Activated naive CD8-positive, alpha-beta T cell treated with anti-CD3 and anti-CD28 coated beads for 36 hours (primary cell): ENCODE measurements at places on chromosomes 6 and 20. TPM values are rescaled to one million over a fixed set of nuclear protein-coding genes. Genes with fewer than 3 reads are reported as not detected.

DNA sequence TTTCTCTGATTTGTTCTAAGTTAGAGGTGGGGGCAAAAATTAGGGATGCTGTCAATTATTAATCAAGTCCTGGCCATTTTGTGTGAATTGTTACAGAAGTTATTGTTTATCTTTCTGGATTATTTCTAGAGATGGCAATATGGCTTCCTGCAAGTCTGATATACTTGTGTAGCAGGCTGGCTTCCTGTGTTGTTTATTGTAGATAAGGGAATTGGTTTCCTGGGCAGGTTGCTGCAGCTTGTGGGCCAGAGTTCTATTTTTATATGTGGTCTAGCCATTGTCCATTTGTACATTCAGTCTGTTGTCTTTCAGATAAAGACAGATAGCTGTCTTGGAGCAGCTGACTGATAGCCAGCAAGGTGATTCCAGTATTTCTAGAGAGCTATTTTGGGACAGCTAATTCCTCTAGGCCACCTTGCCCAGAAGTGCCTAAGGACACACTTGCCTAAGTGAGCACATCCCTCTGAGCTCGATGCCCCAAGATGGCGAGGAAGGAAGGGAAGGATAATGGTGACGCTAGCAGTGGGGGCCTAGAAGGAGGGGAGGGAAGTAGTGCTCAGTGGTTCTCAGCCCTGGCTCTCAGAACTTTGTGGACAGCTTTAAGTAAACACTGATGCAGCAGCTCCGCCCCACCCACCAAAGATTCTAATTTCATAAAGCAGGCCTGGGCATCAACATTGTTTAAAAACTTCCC is 25.5 kb downstream of the DDO start:
- no peak for DNase-seq

DNA sequence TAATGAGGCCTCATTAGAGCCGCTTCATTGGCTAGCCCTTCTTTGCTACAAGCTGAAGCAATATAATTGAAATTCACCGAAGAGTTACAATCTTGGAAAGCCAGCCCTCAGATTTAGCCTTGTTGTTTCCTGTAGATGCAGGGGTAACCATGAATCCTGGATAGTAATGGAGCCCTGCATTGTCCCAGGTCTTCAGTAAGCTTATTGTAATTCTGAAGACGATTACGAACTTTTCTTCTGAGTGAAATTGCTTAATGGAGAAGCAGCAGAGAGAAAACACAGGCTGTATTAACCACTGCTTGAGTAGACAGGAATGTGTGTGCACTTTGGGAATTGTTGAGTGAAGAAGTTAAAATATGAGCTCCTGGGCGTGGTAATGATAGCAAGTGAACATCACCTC is 26.3 kb upstream of the NAA20 start:
- DNase-seq, result no peak

- DNase-seq, result no peak
These were observed 150.8 kb downstream of the ESR1 start for GRCh38 chr6:151958332-151958731.

DNA sequence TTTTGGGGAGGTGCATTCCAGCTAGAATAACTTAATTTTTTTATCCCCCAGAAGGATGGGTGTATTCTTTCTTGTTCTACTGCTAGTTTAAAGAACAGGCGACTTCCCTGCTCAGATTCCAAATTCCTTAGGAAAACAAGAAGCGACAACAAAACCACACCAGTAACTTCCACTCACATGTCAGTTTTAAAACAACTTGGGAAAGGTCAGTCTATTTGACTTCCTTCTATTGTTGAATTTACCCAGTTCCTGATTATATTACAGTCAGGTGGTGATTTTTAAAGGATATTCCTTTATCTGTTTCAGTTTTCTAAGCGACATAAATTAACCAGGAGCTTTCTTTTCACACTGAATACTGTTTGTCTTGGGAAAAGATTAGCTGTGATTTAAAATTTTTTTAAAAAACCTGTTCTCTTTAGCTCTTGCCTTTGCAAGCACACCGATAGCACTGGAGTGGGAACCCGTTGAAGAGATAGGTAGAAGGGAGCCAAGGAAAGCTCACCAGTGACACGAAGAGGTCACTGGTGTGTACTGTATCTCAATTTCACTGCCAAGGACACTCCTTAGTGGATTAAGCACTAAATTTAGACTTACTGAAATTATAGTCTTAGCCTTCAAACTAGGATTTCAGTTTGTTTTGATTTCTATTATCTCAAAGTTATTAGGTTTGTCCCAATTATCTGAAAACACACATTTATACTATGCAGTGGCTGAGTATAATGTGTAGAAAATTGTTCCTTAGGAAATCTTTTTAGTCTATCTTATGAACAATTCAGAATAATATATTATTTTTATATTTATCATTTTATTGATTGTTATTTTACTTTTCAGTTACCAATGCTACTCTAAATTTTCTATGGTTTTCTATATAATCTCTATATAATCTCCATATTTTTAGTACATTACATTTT is 22.3 kb downstream of the MARCKS start:
- no peak for DNase-seq

The PRPH2 gene
- not detected for total RNA-seq
